ENCODE measurements at places on chromosomes 11 and 22.

DNA sequence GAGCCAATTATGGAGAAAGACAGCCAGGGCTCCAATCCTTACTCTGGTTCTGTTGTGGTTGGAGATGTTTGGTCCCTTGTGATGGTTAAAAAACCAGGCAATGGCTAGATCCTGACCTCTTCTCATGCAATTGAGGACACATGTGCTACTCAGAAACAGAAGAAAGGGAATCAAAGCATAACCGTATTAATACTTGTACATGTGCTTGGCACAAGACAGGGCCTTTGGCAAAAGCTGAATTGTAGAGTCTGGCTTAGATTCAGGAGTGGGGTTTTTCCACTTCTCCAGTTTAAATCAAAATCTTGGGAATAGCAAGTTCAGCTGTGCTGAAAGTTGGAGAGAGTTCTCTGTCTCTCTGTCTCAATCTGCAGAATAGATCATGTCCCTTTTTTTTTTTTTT is 80.1 kb upstream of the E2F8 start:
- DNase-seq, result no peak

- no peak for DNase-seq
Observed at GRCh38 chr11:112864672-112865071, 96.5 kb upstream of the NCAM1 start.

GRCh38 chr11:64283092-64283491 is 1.4 kb downstream of the BAD start:
- no peak for DNase-seq

DNA sequence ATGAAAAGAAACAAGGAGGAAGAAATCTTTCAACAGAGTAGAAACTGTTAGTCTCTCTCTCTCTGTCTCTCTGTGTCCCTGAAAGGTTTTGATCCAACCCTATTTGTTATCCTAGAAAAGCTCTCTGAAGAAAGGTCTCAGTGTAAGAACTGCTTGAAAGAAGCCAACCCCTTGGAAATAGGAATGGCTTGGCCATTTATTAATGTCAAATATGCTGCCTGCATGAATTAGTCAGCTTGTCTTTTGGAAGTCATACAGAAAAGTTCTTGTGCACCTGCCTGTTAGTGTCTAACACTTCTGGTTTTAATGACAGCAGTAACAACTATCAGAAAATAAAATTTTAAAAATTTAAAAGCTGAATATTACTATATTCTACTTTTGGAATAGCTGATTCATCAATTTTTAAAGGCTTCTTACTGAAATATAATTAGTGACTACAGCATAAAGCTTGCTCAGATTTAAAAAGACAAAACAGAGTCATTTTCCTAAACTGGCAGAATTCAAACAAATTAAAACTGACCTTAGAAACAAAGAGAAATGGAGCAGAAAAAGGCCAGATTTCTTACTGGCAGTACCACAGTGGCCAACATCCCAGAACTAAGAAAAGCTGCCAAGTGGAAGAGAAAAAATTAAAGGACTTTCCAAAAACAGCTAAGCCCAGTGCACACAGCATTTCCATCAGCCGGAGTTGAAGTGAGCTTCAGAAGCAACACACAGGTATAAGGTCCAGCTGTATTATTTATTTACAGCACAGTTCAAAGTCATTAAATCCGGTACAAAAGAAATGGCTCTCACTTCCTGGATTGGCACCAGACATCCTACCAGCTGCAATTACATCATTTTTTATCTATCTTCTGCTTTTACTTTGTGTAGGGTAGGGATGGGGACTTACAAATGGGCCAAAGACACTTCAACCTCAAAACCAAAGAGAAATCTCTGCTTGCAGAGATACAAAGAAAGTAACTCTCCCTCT is 76.3 kb downstream of the PRCP start:
- DNase-seq, result no peak

GRCh38 chr11:66595245-66595904 is 2.4 kb downstream of the CCS start:
- no peak for DNase-seq

DNA sequence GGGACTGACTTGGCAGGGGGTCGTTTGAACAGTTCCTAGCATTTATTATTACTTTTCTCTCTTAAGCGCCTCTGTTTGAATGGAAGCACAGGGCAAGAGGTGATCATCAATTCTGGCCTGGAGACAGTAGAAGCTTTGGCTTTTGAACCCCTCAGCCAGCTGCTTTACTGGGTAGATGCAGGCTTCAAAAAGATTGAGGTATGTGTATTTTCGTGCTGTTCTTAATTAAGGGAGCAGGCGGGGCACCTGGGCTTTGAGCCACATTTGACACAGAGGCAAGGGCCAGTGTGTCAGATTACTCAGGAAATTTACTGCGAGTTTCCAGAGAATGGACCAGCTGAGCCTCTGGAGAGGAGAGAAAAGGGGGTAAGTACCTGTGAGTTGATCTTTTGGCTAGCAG is 102.4 kb upstream of the SORL1-AS1 start:
- no peak for DNase-seq

DNA sequence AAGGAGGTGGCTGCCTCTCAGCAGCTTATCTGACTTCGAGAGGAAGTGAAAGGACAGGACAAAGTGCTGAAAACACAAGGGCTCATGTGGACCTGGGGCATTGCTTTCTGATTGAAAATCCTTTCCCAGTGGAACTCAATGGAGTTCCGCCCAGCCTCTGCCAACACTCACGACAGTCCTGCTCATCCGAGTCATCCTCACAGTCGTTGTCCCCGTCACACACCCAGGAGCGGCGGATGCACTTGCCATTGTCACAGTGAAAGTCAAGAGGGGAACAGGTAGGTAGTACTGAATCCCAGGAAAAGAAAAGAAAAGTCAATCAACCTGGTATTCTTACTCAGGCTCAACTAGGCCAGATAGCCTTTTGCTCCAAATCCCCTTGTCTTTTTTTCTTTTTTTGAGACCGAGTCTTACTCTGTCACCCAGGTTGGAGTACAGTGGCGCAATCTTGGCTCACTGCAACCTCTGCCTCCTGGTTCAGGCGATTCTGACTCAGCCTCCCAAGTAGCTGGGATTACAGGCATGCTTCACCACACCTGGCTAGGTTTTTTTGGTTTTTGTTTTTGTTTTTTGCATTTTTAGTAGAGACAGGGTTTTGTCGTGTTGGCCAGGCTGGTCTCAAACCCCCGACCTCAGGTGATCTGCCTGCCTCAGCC is 18.1 kb downstream of the LRP4 start:
- DNase-seq, result no peak

DNA sequence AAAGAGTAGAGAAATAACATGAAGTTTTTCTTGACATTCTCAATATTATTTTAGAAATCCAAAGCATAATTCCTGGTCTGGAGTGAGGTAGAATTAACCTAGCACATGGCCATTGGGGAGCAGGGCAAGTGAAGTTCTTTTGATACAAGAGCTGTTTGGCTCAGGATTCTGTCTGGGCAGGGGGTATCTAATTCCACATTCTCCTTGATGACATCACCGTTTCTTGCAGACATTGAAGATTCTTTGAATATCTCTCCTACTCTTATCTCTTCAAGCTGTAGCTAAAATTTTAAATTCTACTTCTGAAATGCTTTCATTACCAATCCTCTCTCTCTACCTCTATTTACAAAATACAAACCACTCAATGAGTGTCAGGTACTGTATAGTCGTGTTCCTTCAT is 138.2 kb upstream of the TENM4 start:
- DNase-seq, result no peak

DNA sequence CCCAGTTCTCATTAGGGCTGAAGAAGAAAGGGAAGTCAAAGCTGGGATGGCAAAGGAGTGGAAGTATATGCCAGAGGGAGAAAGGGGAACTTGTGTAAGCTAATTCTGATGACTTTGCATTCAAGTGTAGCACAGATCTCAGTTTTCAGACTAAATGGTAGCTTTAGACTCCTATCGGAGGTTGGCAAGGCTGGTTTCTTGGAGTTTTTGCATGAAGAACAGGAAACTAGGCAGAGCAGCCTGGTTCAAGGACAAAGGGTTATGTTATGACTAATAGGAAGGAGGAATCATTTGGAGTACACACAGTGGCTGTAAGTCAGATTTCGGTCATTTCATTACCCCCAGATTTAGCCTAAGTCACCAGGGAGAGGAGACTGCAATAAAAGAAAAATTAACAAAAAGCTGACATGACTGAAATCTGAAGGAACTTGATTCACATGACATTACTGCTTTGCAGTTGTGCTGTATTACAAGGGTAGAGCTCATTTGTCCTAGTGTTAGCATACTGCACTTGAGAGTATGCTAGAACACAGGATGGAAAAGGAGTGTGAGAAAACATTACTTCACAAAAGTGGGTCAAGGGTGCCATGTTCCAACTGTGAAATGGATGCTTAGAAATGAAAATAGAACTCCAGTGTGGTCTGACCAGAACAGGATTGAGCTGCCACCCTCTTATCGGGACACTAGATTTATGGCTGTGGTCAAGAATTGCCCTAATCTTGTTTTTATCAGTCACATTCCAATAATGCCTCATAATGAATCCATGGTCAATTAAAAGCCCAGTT is 23.6 kb downstream of the ADM start:
- no peak for DNase-seq

DNA sequence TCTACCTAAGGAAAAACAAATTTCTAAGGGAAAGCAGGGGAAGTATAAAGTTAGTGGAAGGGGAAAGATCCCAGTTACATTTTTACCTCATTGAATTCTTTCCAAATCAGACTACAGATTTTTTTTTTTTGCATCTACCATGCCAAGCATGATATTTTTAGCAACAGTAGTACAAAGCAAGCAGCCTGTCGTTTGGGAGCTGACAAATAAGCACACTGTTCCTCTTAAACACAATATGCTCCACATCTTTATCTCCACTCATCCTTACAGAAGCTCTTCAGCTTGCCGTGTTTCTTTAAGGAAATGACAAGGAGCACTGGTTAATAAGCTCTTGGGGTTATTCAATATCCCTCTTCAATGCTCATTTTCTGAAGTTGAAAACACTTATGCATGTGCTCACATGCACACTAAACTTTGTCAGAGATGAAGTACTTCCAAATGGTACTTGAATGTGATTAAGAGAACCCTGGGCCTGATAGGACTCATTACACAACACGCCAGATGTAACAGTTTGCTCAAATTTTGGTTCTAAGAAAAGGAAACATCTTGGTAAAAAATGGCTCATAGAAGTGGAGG is 53.8 kb downstream of the PAX6 start:
- no peak for DNase-seq

DNA sequence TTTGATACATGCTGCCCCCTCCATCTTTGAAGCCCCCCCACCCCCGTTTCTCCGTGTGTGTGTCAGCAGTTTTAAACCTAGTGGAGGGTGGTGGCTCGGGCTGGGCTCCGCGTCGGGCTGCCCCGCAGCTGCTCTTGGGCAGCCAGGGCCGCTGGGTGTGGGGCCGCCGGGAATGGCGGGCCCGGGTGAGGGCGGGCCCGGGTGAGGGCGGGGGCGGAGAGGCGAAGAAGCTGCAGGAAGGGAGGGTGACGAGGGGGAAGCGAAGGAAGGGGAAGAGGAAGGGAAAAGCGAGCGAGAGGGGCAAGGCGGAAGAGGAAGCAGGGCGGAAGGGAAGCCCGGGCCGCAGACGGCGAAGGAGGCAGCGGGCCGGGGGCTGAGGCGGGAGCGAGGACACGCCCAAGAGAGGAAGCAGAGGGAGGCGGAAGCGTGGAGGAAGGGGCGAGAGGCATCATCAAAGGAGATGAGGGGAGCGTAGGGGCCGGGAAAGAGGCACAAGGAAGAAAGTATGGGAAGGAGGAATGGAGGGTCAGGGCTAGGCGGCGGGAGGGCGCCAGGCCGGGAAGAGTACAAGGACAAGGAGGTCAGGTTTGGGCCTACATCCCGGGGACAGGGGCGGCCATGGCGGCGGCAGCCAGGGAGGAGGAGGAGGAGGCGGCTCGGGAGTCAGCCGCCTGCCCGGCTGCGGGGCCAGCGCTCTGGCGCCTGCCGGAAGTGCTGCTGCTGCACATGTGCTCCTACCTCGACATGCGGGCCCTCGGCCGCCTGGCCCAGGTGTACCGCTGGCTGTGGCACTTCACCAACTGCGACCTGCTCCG is 82.4 kb downstream of the BCR start:
- DNase-seq, result no peak

- DNase-seq, result no peak
Observed at GRCh38 chr22:45908961-45909360, 68.0 kb downstream of the WNT7B start.

DNA sequence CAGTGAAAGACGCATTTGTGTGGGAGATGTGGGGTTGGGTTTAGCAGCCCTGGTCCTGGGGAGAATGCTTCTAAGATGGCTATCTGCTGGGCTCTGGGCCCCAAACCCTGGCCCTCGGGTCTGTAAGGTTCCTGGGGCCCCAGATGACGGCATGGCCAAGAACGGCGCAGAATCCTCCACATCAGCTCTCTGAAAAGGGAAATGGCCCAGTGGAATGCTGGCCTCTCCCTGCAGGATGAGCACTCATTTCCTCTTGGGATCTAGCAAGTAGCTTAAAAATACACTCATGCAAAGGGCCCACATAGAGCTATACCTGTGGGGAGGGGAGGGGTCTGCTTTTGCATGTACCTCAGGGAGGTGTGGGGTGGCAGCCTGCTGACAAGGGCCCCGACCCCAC is 37.5 kb upstream of the LINC01488 start:
- no peak for DNase-seq

DNA sequence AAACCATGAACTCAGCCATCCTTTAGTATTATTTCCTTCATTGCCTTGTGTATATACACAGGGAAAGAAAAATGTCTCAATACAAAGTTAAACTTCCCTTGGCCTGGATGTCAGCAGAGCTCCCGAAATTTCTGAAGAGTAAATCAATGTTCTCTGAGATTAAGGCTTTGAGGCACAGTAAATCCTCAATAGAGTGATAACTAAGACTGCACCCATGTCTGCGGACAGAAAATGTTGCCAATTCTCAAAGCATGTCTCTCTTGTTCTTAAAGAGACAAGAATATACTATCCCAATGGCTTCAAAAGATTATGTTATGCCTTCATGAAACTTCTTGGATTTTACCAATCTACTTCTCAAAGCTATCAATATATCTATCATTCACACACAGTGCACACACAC is 1196.7 kb upstream of the TENM4 start:
- no peak for DNase-seq

- DNase-seq, result no peak
Observed at GRCh38 chr11:125593114-125593820, 615 bp downstream of the STT3A start.

GRCh38 chr11:60785806-60786361 is 751 bp downstream of the MS4A10 start:
- DNase-seq, result no peak

- DNase-seq, result no peak
Observed at GRCh38 chr11:132024587-132025295, 654.3 kb downstream of the NTM start.

- DNase-seq, result no peak
Observed at GRCh38 chr11:60813324-60813723, 28.2 kb downstream of the MS4A10 start.

- no peak for DNase-seq
Observed at GRCh38 chr11:61564936-61565696, 15.8 kb downstream of the SYT7 start.
